ENCODE measurements at places on chromosomes 2 and 18.

GRCh38 chr2:110747522-110748488 lies 15.4 kb downstream of the ACOXL start:
- DNase-seq, result no peak

DNA sequence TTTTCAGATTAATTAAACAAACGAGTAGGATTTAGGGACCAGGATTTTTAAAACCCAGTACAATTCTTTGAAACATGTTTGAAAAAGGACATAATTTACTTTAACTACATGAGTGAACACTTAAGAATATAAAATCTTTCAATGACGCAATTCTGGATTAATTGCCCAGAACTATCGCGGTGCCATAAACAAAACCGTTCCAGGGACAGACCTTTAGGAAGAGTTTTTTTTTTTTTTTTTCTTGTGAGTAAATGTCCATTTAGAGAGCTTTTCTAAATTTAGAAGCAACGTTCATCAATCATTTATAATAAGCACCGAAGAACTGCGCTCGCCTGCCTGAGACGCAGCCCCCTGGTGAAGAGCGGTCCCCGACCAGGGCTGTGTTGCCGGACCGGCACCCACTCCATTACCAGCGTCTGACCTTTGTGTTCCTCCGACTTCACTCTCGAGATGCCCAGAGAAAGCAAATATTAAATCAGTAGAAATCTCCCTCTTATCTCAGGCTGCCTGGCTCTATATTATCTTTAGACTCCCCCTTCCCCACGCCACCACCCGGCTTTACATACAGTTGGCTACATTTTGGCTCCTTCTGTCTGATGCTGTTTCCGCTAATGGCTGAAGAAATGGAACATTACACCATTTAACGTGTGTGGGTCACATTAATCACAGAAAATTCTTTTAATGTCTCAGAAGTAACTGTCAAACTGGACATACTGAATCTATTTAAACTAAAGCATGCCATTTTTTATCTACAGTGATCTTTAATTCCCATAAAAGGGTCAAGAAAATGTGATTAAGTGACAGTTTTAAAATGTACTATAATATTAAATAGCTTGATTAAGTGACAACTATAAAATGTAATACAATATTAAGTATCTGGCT lies 364.0 kb upstream of the MEIS1 start:
- no peak for DNase-seq

GRCh38 chr18:10748641-10749040 lies 222.8 kb downstream of the NAPG start:
- DNase-seq, result peak; percentile 19

- DNase-seq, result no peak
Measured at GRCh38 chr18:49850636-49851035, 37.3 kb upstream of the ACAA2 start.

GRCh38 chr2:6372317-6372901 lies 493.3 kb downstream of the CMPK2 start:
- DNase-seq, result peak; percentile 71

All from Caki2 (cell line).